Uterine smooth muscle cell (primary cell): ENCODE measurements at places on chromosomes 3 and 15. TPM values are rescaled to one million over a fixed set of nuclear protein-coding genes. Genes with fewer than 3 reads are reported as not detected.

Gene PRRT3
- 1.3 and 2.1 TPM in 2 replicates for total RNA-seq

Gene ADGRG7
- total RNA-seq, result 1.1 and 49.1 TPM in 2 replicates

Gene XCR1
- under 0.01 TPM in 1 of 2 replicates, not detected in the other for total RNA-seq

Gene CYP1A2
- total RNA-seq, result not detected in 2 replicates

Gene TRPM1
- total RNA-seq, result not detected in 2 replicates

Gene CHST2
- total RNA-seq, result 13.0 and 15.4 TPM in 2 replicates

Gene SYNPR
- not detected in 2 replicates for total RNA-seq

Gene FANCD2OS
- not detected in 2 replicates for total RNA-seq

Gene CCDC191
- 1.2 and 2.5 TPM in 2 replicates for total RNA-seq
